ENCODE measurements at places on chromosomes 11 and 22.

DNA sequence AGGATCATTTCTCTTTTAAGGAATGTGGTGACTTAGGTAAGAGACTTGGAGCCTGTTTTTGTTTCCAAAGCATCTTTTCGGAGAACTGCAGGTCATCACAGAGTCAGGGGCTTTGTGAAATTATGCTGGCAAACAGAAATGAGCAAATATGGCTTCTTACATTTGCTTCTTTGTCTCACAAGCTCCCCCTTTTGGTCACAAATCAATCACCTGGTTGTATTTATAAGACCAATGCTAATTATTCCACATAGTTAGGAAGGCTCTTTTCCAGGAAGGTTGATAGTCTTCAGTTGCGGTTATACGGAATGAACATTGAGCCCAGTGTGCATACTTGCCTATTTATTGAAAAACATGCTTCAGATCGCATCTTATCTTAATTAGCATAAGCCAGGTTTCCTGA, 34.6 kb upstream of the CEP126 start:
- DNase-seq: peak; percentile 86

GRCh38 chr11:68976095-68976494, 4.7 kb downstream of the MRGPRD start:
- DNase-seq: no peak

DNA sequence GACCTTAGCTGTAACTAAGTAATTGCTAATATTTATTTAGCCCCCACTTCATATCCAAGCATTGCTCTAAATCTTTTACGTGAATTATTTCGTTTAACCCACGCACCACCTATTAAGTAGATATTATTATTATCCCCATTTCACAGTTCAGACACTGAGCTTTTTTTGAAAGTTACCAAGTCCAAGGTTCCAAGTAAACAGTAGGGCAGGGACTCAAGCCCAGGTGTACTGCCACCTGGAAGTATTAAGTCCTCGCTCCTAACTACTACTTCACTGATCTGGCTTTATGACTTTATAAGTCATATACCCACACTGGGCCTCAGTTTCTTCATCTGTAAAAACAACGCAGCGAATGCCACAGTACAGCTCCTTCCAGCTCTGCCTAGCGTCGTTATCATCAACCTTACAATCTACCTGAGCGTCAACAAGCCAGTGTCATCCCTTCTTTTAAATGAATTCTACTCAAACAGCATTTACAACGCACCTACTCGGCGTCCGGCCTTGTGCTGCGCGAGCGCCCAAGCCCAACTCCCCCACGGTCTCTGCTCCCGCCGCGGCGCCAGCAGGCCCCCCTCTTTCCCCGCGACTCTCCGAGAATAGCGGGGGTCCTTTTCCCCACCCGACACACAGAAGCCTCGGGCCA, 624 bp downstream of the TMEM41B start:
- DNase-seq: peak; percentile 13

- no peak for DNase-seq
Observed at GRCh38 chr11:35330931-35331330, 88.4 kb downstream of the SLC1A2 start.

- DNase-seq: no peak
Observed at GRCh38 chr11:134957540-134958335, 545.7 kb upstream of the B3GAT1 start.

- DNase-seq: no peak
Observed at GRCh38 chr11:123091506-123091905, 29.6 kb upstream of the HSPA8 start.

GRCh38 chr11:74806267-74806666, 57.6 kb downstream of the RNF169 start:
- DNase-seq: peak; percentile 25

- peak; percentile 1 for DNase-seq
Observed at GRCh38 chr11:84963240-84963639, 663.9 kb downstream of the DLG2 start.

All from cardiac fibroblast (primary cell).